ENCODE measurements at places on chromosomes 6 and 20. TPM values are rescaled to one million over a fixed set of nuclear protein-coding genes. Genes with fewer than 3 reads are reported as not detected.

- H3K27ac ChIP-seq, result no peak overlapping the region
- H3K4me3 ChIP-seq, result no peak overlapping the region
- peaks cover 19% of the 10 kb centered on the region for H3K4me1 ChIP-seq
- no peaks in the 10 kb centered on the region for H3K27me3 ChIP-seq
- peak; percentile 46 for DNase-seq
Observed at GRCh38 chr6:72084992-72085569, 198.7 kb downstream of the RIMS1 start.

- H3K27me3 ChIP-seq, result no peaks in the 10 kb centered on the region
- peaks cover 29% of the 10 kb centered on the region for H3K4me1 ChIP-seq
- no peaks in the 10 kb centered on the region for H3K36me3 ChIP-seq
- no peak for DNase-seq
- no peak overlapping the region for H3K4me3 ChIP-seq
Observed at GRCh38 chr6:40349901-40350746, 237.0 kb downstream of the LRFN2 start.

DNA sequence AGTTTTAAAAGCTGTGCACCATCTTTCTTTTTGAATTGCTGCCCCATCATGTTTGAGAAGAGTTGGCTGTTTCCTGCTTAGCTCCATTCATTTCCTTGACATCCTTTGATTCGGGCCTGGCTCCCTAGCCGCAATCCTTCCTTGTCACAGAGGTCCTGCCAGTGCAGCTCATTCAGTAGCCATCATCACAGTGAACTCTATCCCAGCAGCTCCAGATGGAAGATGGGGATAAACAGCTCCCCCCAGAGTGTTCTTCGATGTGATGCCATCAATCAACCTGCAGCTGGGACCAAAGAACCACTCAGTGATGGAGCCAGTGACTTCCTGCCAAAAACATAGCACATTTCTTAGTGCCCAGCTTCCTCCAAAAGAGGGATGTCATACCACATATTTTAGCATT, 158.8 kb downstream of the FRK start:
- no peaks in the 10 kb centered on the region for H3K36me3 ChIP-seq
- H3K27me3 ChIP-seq, result no peaks in the 10 kb centered on the region
- no peaks in the 10 kb centered on the region for H3K4me1 ChIP-seq
- DNase-seq, result no peak

DNA sequence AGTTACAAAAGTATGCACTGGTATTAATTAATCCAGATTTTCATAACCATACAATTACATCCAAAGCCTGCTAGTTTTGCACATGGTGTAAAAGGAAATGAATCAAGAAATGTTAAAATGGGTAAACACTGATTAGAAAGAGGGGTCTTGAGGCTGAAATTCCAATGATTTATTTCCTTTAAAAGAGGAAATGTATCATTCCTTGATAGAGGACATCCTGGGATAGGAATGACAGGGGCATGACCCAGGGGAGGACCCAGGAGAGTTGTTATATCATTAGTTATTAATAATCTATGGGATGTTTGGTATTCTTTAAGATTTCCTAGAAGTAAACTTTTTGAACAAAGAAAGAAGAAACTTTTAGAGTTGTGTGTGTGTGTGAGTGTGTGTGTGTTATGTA, 18.2 kb downstream of the AK9 start:
- no peak overlapping the region for H3K4me3 ChIP-seq
- H3K27me3 ChIP-seq, result no peaks in the 10 kb centered on the region
- peaks cover 15% of the 10 kb centered on the region for H3K4me1 ChIP-seq
- no peaks in the 10 kb centered on the region for H3K36me3 ChIP-seq
- no peak overlapping the region for H3K27ac ChIP-seq

DNA sequence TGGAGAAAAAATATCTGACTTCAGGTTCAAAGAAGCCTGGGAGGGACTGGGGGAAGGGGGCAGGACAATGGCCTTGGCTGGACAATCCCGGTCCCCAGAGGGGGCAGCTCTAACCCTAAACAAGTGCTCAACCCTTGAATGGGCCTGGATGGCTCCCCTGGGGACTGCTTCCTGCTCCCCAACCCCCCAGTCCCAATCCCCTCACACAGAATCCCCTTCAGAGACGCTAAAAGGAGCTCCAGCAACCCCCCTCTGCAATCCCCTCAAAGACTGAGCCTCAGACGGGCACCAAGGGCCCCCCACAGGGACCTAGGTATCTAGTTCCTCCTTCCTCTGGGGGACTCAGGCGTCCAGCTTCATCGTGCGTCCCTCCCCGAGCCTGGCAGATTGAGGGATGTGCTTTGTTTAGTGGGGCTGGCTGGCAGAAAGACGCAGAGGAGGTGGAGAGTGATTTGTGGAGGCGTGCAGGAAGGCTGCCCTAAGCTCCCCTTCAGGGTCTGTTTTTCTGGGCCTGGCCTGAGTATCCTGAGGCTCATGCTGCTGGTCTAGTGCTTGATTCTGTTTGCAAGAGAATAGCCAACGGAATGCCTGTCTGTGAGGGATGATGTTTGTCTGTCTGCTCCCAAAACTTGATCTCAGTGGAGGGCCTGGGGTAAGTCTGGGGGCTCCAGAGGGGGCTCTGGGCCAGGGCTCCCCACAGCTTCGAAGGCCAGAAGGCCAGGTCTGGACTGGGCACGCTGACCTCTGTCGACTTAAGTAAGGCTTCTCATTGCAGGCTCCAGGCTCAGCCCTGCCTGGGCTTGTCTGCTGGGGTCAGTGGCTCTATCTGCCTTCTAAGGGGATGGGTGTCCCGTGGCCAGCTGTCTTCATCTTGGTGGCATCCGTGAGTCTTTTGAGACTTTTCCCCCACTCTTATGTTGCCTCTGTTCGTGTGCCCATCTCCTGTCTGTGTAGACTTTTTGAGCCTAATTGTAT, 1.7 kb upstream of the POU5F1 start:
- 0 out of 2 replicates have a peak, but pooled peaks cover 8% of the 10 kb centered on the region for H3K36me3 ChIP-seq
- DNase-seq, result peak; percentile 95
- peak overlapping the region; percentile 100 for H3K4me3 ChIP-seq
- H3K27me3 ChIP-seq, result no peaks in the 10 kb centered on the region
- peak overlapping the region; percentile 100 for H3K27ac ChIP-seq
- H3K4me1 ChIP-seq, result peaks cover 49% of the 10 kb centered on the region

The C6orf163 gene
- total RNA-seq, result 3.1 TPM
